ENCODE measurements at places on chromosomes 16 and 17.

GRCh38 chr16:83606486-83607030 lies 201.2 kb upstream of the HSBP1 start:
- DNase-seq, result no peak

- DNase-seq, result no peak
Measured at GRCh38 chr16:72554935-72555334, 383.0 kb upstream of the PMFBP1 start.

GRCh38 chr17:70320673-70321345 lies 151.5 kb downstream of the KCNJ2 start:
- DNase-seq, result no peak

DNA sequence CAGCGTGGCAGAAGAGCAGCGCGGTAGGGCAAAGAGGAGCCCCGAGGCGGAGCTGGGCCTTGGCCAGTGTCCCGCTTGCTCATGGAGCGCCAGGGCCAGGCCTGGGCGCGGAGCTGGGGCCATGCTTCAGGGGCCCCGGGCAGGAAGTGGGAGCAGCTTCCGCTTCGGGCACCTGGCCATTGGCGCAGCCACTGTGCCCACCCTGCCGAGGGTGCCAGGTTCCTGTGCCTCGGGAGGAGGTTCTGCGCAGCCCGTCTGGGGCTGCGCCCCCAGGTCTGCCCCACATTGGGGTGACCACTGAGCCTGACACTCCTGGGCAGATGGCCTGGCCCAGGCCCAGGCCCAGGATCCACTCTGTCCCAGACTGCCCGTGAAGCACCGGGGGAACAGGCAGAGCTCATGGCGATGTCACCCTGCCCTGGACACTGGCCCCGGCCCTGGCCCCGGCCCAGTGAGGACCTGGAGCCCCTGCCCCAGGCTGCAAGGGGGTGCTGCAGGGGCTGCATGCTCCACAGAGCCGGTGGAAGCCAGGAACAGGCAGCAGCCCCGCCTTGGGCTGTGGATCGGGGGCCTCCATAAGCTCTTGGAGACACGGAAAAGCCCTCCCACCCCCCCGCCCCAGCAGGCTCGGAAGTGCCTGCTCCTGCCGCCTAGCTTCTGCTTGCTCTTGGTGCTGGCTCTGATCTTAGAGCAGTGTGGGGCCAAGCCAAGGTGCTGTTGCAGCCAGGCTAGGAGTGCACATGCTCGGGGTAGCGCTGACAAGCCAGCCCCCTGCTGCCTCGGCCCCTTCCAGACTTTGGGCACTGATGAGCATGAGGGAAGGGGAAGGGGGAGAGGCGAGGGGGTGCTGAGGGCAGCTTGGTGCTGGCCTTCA lies 35.9 kb upstream of the FOXJ1 start:
- DNase-seq, result no peak

DNA sequence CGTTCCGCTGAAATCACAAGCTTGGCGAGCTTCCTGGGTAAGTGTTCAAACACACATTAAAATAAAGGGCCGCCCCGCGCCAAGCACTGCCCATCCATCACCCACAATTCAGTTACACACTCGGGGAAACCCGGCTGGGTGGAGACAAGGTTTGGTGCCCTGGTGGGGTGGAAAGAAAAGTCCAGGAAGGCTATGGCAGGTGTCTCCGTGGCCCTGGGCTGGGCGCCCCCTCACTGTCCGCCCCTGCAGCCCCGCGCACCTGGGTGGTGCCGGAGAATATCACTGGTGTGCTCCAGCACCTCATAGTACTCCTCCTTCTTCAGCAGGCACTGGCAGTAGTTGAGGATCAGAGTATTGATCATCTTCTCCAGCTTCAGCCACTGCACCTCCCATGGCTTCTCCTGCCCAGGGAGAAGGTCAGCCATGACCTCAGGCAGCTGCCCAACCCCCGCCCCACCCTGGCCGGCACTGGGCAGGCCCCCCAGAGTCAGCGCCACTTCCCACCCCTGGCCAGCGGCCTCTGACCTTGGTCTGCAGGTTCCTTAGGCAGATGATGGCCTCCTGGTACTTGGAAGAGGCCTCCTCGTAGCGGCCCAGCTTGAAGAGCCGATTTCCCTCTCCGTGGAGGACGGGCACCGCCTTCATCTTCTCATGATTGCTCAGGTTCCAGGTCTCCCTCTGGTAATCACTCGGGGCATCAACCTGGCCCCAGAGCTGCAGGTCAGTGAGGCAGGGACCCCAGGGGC lies 8.4 kb downstream of the AIPL1 start:
- DNase-seq, result no peak

GRCh38 chr16:28212532-28212873 lies 738 bp upstream of the XPO6 start:
- no peak for DNase-seq

GRCh38 chr16:11551842-11552241 lies 34.9 kb downstream of the LITAF start:
- no peak for DNase-seq

DNA sequence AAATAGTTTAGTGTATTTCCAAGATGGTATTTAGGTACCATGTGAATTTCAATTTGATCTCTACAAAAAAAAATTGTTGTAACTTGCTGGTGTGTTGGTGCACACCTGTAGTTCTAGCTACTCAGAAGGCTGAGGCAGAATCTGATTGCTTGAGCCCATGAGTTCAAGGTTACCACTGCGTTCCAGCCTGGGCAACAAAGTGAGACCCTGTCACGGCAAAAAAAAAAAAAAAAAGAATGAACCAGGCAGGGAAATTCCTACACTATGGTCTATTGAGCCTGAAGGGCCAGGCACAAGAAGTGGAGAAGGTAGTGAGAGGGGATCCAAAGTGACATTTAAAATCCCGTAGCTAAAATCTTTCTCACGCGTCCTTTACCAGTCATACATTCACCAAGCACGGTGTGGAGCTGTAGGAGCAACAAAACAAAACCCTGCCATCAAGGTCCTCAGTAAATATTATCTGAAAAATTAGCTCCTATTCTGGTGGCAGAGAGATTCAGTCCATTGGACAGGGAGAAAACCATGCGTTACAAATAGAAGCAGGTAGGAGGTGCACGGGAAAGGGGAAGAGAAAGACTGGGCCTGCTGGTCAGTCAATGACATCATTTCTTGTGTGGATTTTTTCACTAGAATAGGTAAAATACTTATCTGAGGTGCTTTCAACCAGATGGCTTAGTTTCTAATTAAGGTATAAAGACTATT lies 27.3 kb downstream of the TXNDC11 start:
- DNase-seq, result no peak

GRCh38 chr16:51834133-51834532 lies 683.1 kb upstream of the SALL1 start:
- DNase-seq, result no peak

DNA sequence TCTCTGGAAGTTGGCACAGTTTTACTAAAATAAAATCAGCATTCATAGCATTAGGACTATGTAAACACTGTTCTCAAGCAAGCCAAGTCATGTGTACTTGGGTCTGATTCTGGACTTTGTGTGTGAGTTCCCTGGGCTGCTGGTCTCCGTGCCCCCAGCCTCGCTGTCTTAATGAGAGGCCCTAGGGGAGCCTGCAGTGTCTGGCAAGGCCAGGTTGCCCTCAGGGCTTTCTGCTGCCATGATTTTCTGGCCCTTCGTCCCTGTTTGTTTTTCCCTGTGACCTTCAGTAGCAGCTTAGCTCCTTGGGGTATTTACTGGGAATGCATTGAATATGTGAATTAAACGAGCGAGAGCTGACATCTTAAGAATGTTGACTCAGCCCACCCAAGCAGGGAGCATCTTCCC lies 161.8 kb downstream of the RPTOR start:
- DNase-seq, result no peak

GRCh38 chr16:85365120-85365519 lies 248.0 kb upstream of the GSE1 start:
- DNase-seq, result no peak

DNA sequence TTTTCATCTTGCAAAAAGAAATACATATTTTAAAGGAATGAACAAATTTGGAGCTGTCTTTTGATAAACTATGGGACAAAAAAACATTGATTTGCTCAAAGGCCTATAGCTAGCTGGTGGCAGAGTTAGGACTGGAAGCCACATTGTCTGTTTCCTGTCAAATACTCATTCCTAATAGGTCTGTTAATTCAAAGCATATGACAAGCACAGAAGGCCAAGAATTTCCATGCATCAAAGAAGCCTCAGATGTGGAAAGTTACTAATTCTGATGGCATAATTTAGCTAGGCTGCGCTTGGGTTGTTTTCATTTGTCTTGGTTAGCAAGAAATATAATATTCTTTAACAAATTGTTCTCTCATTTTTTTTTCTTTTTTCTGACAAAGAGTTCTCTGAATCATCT lies 98.0 kb downstream of the CDK5R1 start:
- no peak for DNase-seq

GRCh38 chr17:81345228-81346089 lies 49.8 kb upstream of the BAHCC1 start:
- DNase-seq, result peak; percentile 55

GRCh38 chr16:13909872-13910303 lies 10.1 kb upstream of the ERCC4 start:
- no peak for DNase-seq

GRCh38 chr17:42798383-42799380 lies at the start of the genes CNTD1 and COA3:
TSS of gene CNTD1 (plus strand) at chr17:42798861. CDS start at chr17:42799068, 207 bp downstream.
TSS of gene COA3 (minus strand) at chr17:42798704. CDS start at chr17:42798681, 23 bp downstream.
- DNase-seq, result peak; percentile 78

- no peak for DNase-seq
Measured at GRCh38 chr17:78387977-78388941, 9.8 kb downstream of the PGS1 start.

- DNase-seq, result no peak
Measured at GRCh38 chr16:67814567-67814966, 7.9 kb downstream of the TSNAXIP1 start.

GRCh38 chr16:68251832-68252231 lies 6.7 kb downstream of the PLA2G15 start:
- no peak for DNase-seq

DNA sequence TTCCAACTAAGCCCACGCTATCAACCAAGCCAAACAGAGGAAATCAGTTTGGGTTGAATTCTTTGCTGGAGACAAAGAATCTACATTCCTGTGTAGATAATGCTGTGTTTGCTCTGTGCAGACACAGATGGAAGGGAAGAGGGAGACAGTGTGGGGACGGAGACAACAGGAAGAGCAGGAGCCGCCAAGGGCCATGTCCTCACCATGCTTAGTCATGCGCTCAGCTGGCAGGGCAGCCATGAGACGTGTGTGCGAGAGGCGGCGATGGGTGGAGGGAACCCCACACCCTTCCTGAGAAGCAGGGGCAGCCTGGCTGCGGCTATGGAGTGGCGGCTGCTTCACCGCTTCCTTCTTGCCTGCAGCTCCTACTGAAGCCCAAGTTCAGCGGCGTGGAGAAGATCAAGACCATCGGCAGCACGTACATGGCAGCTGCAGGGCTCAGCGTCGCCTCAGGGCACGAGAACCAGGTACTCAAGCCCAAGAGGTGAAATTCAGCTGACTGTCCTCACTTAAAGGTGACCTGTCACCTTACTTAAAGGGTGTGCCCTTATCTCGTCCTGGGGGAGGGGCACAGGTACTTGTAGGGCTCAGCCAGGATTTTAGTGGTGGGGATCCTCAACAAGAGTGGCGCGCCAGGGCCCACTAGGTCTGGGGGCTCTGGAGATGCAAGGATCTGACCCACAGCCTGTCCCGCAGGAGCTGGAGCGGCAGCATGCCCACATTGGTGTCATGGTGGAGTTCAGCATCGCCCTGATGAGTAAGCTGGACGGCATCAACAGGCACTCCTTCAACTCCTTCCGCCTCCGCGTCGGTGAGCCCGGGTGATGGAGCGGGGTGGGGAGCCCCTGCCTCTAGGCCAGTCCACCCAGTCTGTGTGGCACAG lies 47.5 kb downstream of the ADCY7 start:
- DNase-seq, result no peak

- DNase-seq, result peak; percentile 29
Measured at GRCh38 chr16:106623-107324, 28.7 kb downstream of the MPG start.

DNA sequence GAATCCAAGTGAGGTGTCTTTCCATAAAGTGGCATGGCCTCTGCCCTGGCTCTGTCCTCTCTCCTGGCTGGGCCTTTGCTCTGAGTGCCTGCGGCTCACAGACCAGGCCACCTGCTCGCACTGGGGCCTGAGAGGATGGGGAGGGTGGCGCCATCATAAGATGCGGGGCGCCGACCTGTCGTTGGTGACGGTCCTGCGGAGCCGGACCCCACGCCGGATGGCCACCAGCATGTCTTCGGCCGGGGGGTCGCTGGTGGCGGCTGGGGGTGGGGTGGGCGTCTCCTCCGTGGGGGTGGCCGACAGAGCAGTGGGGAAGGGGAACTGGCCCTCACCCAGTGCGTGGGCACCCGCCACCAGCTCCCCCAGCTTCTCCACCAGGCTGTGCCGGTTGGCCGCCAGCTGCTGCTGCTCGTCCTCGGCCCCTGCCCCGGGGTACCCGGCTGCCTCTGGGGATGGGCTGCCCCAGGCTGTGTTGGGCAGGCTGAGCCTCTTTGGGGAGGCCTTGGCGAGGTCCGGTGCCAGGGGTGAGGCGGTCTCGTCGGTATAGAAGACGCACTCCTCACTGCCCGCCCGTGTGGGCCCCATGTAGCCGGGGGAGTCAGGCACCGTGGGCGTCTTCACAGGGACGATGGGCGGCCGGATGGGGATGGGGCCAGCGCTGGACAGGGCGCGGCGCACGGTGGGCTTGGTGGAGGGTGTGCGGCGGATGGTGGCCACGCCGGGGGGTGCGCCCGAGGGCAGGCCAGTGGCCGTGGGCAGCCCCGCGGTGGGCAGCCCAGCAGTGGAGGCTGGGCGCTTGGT lies 17.4 kb downstream of the IL34 start:
- no peak for DNase-seq

- no peak for DNase-seq
Measured at GRCh38 chr16:49437344-49437743, 63.7 kb downstream of the C16orf78 start.

GRCh38 chr17:72614871-72615626 lies 477.4 kb downstream of the SLC39A11 start:
- no peak for DNase-seq

DNA sequence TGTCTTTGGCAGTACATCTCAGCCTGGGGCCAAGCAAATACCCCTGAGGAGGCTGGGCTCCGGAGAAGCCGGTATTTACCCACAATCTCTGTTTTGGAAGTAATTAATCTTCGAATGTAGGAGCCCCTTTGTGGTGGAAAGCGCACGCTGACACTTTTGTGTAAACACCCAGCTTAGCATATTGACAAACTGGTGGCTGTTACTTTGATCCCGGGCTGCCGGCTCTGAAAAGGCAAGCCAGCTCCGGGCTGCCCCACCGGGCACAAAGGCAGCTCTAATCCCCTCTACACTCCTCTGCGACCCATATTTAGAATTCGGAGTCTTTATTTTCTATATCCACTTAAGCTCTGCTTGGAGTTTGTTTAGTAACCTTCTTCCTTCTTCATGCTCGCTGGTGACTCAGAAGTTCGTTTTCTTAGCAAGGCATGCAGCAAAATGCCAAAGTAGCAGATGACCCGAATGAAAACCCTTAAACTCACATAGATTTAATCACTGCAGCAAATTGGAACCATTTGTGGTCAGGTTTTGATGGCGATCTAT lies 144.0 kb upstream of the IRX3 start:
- no peak for DNase-seq

DNA sequence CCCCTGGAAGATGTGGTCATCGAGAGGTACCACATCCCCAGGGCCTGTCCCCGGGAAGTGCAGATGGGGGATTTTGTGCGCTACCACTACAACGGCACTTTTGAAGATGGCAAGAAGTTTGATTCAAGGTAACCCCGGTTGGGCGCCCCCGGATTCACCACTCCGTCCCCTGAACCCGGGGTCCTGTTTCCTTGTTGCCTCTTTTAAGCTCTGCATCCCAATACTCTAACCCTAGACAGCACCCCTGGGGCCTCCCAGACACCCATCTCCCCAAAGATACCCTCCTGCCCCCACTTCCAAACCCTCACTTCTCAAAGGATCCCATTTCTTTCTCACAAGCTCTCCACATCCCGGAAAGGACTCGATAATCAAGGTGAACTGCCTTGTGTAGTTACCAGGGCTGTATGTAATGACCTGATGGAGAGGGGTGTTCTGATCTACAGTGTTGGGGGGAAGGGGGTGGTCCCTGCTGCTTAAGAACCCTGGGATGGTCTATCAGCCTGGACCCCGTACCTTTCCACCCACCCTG lies 412 bp downstream of the FKBP10 start:
- DNase-seq, result no peak

All from stimulated activated CD4-positive, alpha-beta T cell treated with anti-CD3 and anti-CD28 coated beads, Interleukin-4, amount 100 ng/mL, for 48 hours (primary cell).